ENCODE measurements at places on chromosomes 16 and 17. TPM values are rescaled to one million over a fixed set of nuclear protein-coding genes. Genes with fewer than 3 reads are reported as not detected.

The EME2 gene
- polyA plus RNA-seq: 1.5 TPM

The KRTAP9-3 gene
- polyA plus RNA-seq: not detected

The QRICH2 gene
- 0.14 TPM for polyA plus RNA-seq

The PRAC1 gene
- not detected for polyA plus RNA-seq

The EVI2B gene
- polyA plus RNA-seq: 192 TPM

The KLHL10 gene
- 0.16 TPM for polyA plus RNA-seq

Measured in IgD-negative memory B cell (primary cell).